Posterior cingulate gyrus (tissue), 11 donors: ENCODE measurements at places on chromosomes 5 and 9.

GRCh38 chr9:132006677-132007370 lies 72.8 kb downstream of the MED27 start:
- DNase-seq, result no peak

DNA sequence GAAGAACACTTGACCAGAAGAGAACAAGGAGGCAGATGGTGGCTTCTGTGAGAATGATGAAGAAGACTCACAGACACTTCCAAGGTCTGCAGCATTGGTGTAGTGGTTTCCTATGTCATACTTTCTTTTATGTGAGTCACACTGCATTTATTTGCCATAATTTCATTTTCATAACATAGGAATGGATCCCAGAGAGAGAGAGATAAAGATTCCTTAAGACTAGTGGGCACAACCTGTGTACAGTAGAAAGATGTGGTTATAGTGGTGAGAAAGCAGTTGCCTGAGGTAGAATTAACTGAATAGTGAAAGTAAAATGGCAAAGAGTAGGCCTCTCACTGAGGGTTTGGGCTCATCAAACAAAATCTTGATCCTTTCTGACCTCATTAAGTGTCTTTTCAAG lies 7.6 kb upstream of the CCDC152 start:
- DNase-seq, result no peak

GRCh38 chr5:84290161-84290560 lies 94.5 kb downstream of the EDIL3 start:
- no peak for DNase-seq

- no peak for DNase-seq
Measured at GRCh38 chr9:68720656-68721313, 15.7 kb downstream of the PIP5K1B start.

DNA sequence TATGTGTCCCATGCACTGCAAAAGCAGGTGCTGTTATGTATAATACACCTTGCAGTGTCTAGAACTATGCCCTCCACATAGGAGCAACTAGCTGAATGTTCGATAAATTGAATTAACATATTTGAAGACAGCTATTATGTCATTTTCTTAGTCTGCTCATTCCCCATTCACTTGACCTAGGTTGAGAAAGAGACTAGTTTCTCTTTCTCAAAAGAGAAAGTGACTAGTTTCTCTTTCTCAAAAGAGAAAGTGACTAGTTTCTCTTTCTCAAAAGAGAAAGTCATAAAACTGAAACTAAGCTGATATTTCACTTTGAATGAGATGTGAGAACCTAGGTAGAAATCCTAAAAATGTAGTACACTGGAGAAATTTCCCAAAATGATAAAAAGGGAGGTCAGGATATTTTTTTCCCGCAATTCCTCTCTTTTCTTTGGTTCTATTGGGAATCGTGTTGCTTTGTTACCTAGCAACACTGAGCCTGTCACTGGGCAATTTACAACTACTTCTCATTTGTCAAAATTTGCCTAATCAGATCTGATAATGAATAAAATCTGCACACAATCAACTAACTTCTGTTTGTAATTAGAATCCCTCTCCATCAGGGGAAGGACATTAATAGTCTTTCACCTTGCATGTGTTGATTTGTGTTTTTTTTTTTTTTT lies 132.0 kb upstream of the GRIA1 start:
- no peak for DNase-seq

DNA sequence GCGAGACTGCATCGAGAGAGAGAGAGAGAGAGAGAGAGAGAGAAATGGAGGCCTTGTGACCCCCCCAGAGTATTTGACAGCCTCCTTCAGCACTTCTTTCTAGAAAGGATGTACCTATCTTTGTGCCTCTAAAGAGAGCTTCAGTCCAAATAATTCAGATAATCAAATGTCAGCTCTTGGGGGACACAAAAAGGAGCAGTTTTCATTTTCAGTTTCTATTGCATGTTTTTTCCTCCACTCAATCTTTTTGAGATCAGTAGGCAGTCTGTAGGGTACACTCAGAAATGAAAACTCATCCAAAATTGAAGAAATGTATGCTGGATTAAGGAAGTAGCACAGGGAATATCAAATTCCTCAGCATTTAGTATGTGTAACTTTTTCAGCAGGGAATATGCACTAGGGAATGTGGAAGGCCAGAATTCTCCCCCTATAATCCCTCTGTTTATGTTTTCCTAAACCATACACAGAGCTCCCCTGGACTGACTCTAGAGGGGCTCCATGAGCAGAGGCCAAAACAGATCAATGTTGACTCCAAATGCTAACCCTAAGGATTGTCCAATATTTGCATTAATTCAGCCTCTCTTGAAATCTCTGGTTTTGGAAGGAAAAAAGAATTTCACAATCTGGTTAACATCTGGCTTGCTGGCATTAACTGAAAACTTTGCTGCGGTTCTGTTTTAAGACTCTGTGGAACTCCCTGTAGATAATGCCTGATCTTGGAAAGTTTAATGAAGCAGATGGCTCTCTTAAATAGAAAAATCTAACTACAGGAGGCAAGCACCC lies 250.1 kb downstream of the CEMIP2 start:
- no peak for DNase-seq

GRCh38 chr9:98378206-98378780 lies 122.8 kb upstream of the TBC1D2 start:
- no peak for DNase-seq

DNA sequence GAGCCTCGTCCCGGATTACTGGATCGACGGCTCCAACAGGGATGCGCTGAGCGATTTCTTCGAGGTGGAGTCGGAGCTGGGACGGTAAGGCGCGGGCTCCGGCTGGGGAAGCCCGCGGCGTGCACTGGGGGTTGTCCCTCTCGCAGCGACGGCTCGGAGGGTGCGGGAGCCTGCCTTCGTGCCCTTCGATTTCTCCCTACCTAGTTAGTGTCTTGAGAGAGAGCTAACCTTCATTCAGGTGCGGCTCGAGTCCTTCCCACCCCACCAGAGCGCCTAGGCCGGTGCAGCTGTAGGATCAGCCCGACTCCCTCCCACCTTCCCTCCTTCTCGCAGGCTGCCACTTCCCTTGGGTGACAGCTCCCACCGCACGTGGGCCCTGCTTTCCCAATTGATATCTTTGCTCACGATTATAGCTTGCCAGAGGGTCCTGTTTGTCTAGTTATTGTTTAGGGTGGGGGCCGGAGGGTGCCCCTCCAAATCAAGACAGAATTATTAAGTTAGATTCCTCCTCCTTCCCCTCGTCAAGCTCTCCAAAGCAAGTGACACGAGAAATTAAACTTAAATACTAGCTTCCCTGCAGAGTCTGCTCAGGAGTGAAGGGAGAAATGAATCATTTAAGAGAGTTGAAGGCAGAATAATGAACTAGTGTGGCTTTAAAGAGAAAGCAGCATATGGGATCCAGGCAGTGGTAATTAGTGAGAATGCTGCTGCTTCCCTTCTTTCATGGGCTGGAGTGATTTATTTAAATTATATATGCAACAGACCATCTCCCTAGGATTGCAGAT lies 569 bp downstream of the CAMK4 start:
- DNase-seq, result no peak

GRCh38 chr5:120298981-120299380 lies 165.1 kb upstream of the PRR16 start:
- DNase-seq, result no peak

GRCh38 chr5:114363837-114364236 lies 2.0 kb downstream of the KCNN2 start:
- no peak for DNase-seq

DNA sequence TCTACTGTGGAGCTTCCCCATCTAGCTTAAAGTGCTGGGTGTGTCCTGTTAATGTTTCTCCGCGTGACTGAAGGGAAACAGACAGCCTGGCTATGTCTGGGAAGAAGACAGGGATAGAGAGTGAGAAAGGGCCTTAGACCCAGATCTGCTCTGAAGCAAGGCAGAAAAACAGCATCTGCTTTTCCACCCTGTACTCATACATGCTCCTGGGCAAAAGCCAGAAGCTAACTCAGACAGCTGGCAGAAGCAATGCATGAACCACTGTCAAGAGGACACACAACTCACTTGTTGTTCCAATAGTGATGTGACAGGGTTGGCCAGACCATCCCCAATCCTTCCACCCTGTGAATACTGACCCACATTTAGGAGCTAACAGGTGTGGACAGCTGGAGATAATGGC lies 63.3 kb downstream of the DPYSL3 start:
- DNase-seq, result no peak

- DNase-seq, result no peak
Measured at GRCh38 chr9:135524130-135524861, 3.1 kb downstream of the LCN1 start.

GRCh38 chr5:110896901-110897300 lies 158.1 kb downstream of the SLC25A46 start:
- no peak for DNase-seq

DNA sequence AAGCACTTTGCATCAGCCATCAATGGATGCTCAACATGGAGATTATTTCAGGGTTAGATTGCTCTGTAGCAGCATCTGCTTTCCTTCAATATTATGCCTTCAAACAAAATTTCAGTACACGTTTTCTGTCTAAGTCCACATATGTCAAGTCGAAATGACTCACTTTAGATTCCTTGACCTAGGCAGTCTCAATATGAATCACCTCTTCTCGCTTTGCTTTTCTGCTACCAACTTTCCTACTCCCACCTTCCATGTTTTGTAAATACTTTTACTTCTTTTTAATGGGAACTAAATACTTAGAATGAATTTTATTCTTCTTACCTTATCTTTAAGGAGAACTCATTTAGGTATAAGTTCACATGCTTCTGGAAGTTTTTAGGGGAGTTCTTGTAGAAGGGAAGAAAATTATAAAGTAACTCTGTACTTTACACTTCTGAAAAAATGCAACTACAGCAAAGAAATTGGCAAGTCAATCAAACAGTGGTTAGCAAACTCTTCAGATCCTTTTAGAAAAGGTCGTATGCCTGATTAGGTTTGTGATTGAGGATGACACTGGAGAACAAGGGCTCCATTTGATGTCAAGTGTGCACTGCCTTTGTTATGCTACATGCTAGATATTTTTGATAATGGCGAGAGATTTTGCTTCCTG lies 478.5 kb upstream of the SMARCA2 start:
- no peak for DNase-seq

- DNase-seq, result no peak
Measured at GRCh38 chr5:173138707-173139106, 5.6 kb upstream of the BNIP1 start.

DNA sequence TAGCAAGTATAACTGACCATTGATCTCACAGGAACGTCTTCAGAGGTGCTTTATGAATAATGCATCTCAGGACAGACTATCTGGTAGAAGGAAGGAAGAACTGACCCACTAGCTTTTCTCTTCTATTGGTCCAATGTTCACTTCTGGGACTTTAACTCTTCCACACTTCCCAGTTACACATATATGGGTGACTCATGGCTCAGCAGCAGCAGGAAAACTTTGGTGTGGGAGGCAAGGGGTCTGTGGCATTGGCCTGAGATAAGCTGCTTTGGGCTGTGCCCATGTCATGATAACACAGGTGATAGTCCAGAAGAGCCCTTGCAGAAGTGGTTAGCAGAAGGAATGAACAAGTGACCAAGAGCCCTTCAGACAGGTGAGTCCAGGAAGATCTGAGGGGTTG lies 148.8 kb downstream of the RAB3C start:
- DNase-seq, result no peak

DNA sequence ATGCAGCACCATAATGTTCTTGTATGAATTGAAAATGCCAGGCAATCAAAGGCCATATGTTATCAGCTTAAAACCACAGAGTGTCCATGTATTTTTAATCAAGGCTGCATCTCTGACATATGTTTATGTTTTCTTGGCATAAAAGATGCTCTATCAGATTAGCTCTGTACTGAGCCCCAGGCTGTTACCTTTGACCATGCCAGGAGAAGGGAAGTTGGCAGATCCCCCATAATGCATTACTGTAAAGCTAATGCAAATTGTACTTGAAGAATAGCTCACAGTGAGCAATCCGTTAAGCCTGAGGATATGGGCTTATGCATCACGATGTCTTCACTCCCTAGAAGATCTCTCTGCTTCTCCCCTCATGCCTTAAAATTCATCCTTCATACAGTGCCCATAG lies 414.4 kb downstream of the BRINP1 start:
- DNase-seq, result no peak

DNA sequence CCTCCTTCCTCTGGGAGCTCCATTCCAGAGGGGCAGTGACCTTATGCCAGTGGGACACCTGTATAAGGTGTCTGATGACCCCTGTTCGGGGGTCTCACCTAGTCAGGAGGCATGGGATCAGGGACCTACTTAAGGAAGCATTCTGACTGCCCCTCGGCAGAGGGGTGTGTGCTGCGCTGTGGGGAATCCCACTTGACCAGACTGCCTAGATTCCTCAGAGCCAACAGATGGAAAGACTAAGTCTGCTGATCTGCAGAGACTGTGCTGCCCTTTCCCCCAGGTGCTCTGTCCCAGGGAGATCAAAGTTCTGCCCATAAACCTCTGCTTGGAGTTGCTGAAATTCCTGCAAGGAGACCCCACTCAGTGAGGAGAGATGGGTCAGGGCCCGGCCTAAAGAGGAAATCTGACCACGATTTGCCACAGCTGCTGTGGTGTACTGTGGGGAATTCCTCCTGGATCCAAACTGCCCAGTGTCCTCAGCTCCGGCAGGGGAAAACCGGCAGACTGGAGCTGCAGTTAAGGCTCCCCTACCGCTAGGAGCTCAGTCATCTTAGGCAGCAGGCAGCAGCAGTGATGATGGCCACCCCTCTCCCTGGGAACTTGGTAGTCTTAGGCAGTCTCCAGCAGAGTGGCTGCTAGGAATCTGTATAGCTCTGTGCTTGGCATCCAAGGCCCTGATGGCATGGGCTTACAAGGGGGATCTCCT lies 34.8 kb upstream of the FAM120A start:
- DNase-seq, result no peak

DNA sequence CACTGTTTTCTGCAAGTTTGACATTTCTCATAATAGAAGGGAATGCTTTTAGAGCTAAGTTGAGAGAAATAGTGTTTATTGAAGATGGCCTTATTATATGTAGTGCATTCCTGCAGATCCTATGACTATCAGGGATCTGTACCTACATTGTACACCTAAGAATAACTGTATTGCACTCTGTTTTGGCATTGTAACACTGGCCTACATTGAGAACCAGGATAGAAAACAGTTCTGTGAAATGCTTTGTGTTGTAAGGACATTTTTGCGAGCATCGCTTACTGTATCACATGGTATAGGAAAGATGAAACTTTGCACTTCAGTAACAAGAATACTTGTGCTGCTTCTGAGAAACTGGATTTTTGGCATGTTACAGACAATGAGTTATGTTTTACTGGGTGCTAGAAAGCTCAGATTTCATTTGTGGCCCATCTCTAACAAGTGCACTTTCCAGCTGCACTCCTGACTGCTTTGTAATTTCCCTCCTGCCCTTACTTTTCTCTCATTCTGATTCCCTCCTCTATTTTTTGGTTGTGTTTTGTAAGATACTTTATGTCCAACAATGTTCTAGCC lies 30.6 kb downstream of the C9orf85 start:
- DNase-seq, result no peak
